Activated naive CD8-positive, alpha-beta T cell treated with anti-CD3 and anti-CD28 coated beads, Interleukin-2, amount 10 ng/mL, durations not matched to agents 7 days and 5 days (primary cell): ENCODE measurements at places on chromosomes 6 and 20.

GRCh38 chr6:139544701-139545057, 170.2 kb upstream of the CITED2 start:
- no peak for DNase-seq

GRCh38 chr6:107943626-107944439, 14.2 kb downstream of the SEC63 start:
- no peak for DNase-seq

- no peak for DNase-seq
Measured at GRCh38 chr6:49632727-49633126, 3.9 kb downstream of the RHAG start.

DNA sequence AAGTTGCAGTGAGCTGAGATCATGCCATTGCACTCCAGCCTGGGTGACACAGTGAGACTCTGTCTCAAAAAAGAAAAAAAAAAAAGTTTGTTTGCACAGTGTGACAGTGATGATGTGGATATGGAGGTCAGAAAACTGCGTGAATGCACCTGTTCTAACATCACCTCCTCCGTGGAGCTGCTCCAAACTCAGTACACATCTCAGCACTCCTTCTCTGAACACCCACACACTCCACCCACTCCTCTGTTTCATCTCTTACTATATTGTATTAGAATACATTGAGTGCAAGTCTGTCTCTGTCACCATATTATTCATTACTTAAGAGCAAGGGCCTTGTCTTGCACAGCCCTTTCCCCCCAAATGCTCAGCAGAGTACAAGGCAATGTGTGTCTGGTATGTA, 51.5 kb upstream of the ENPP4 start:
- no peak for DNase-seq

- DNase-seq: no peak
Measured at GRCh38 chr6:46451343-46451742, 39.9 kb downstream of the RCAN2 start.

GRCh38 chr6:125547381-125547780, 202.1 kb upstream of the HEY2 start:
- no peak for DNase-seq

- no peak for DNase-seq
Measured at GRCh38 chr20:64100946-64101688, 6.2 kb downstream of the NPBWR2 start.

- peak; percentile 72 for DNase-seq
Measured at GRCh38 chr20:13220904-13221297, at the start of gene ISM1. ISM1 (plus strand) TSS chr20:13221274; CDS start chr20:13221777, 503 bp downstream.

GRCh38 chr6:63730311-63730710, 94.7 kb downstream of the PHF3 start:
- no peak for DNase-seq

DNA sequence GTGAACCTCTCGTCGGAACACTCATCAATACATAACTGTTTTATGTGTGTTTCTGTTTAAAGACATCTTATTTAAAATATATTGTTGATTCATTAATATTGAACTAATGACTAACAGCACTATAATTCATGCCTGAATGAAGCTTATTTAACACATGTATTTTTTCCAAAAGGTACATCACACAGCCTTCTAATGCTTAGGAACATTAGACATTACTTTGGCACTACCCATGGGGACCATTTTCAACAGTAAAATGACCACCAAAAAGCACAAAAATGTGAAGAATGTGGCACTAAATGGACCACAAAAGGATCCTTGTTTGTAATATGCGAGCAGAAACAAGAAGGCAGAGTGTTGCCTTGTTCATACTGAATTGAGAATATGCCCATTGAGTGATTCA, 109.2 kb downstream of the CEP57L1 start:
- DNase-seq: no peak

- no peak for DNase-seq
Measured at GRCh38 chr6:80165143-80165542, 58.7 kb downstream of the BCKDHB start.

DNA sequence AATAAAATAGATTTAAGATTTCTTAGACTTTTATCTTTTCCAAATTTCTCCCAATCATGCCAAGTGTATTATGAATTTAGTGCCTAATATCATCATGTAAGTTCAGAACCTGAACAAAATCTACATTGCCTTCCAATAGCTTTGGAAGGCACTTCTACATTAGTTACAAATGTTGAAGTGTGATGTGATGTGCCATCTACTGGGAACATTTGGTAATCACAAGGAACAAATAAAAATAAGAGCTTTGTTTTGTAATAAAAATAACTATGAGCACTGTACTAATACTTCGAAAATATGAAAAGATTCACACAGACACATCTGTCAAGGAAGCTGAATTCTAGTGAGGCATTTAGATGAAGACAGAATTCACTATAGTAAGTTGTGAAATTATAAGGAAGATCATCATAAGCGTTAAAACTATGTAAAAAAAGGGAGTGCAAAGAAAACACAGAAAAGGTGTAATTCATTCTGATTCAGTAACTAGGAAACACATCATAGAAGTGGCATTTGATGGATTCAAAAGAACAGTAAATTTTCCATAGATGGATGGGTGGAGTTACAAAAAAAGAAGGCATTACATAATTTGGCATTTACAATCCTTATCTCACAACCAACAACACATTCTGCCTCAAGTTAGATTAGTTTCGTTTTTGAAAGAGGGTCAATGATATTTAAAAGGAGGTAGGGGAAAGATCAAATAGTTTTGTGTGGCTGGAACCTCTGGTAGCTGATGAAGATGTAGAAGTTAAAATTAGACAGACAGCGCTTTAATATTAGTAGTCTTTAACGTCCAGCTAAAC, 161.0 kb downstream of the ASCC3 start:
- DNase-seq: no peak

GRCh38 chr6:56072856-56073255, 174.5 kb downstream of the COL21A1 start:
- no peak for DNase-seq

- DNase-seq: no peak
Measured at GRCh38 chr20:2261046-2261485, 34.7 kb upstream of the TGM3 start.

DNA sequence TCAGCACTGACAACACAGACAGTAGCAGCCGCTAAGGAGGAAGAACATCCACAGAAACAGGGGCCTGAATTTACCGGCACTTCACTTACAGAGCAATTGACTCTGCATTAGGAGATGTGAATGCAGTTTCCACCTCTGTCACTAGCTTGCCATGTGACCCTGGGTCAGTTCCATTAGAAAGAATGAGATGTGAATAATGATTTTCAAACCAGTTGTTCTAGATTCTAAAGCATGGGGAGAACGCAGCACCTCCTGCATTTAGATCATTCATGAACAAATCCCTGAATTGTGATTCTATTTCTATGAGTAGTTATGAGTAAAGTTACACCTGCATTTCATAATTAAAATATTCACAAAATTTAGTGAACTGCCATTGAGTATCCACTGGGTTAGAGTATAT, 197.3 kb upstream of the EXOC2 start:
- DNase-seq: no peak

DNA sequence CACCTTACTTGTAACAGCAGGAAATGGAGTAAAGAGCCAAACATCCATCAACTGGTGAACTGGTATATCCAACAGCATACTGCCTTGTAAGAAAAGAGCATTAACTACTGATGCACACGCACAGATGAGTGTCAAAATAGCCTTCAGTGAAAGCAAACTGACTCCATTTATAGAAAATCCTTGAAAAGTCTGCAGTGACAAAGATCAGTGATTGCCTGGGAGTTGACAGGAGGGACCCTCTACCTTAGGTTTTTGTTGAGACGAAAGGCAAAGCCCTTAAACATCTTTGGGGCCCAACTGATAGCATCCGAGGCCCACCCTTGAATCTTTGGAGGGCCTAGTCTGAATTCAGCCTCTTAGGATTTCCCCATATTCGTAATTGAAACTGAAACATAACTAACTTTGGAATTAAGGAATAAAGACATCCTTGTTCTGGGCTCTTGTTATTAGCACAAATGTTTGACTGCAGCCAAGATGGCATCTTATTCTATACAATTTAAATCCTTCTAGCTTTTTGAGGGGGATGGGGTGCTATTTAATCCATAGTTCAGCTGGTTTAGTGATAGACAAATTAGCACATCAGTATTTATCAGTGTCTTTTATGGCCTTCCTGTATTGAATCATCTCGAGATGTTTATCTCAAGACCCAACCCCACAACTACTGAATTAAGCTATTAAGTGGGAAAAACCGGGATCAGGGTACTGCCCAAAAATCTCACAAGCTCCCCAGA, 13.0 kb downstream of the FBXO5 start:
- DNase-seq: no peak

GRCh38 chr6:114404339-114404955, 61.6 kb upstream of the HS3ST5 start:
- no peak for DNase-seq

DNA sequence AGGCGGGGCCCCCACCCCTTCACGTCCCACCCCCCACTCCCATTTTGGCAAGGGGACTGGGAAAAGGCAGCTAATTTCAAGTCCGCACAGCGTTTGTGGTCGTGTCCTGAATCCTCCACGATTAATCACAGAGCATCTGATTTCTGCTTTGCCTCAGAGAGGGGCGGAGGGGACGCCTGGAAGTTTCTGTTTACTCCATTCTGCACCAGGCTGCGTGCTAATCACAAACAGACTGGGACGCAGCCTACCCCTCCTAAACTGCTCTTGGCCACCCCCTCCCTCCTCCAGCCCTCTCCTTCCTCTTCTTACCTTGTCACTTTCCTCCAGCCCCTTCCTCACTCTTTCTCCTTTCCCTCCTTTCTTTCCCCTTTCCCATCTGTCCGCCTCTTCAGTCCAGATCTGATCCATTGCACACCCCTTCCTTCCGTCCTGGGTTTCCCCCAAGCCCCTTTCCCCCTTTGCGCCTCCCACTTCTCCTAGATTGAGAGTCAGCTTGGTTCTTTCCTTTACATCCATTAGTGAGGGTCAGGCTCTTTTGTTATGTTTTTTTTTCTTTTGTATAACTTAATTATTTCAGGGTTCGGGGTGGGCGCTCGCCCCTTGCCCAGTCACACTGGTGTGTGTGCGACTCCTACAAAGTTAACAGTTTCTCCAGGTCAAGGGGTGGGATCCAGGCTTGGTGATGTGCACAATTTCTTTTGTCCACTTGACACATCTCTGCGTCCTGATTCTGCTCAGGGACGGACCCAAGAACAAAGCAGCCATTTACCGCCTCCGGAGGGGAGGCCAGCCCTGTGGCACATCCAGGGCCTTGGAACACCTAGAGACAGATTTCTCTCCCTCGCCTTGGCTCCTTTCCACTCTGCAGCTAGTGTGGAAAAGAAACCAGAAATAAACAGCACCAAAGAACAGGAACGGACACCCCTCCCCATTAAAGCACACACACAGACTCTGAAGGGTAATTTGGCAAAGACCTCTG, 520 bp upstream of the RIPOR3 start:
- DNase-seq: no peak

DNA sequence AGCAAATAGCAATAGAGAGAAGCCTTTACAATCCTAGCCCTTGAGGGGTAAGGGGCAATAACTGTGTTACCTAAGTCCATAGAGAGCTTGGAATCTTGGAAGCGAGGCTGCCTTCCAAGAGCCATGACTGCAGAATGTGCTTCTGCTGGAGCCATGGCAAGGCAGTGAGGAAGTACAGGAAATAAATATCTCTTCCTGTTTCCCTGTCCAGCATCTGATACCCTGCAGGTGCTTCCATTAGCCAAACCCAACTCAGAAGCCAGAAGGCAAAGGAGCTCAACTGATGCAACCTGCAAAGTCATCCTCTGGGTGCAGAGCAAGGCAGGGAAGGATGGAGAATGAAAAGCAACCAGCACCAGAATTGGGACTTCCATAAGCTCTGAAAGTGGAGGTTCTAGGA, 41.0 kb upstream of the KLHL31 start:
- no peak for DNase-seq

- DNase-seq: no peak
Measured at GRCh38 chr6:122428781-122429180, 29.3 kb downstream of the HSF2 start.

DNA sequence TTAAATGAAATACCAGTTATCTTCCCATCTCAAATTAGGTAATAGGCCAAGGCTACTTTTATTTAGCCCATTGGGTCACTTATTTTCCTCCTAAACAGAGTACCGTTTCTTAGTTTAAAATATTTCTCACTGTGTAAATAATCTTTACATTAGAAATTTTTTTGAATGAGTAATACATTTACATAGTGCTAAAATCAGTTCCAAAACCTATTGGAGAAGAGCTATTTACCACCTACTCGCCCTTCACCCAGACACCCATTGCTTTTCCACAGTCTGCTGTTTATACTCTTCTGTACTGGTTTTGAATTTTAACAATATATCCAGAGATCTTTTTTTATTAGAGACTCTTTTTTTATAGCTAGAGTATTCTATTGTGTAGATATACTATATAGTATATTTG, 36.9 kb downstream of the MCM8 start:
- DNase-seq: no peak

- no peak for DNase-seq
Measured at GRCh38 chr20:36806049-36806448, 32.5 kb upstream of the DSN1 start.

- no peak for DNase-seq
Measured at GRCh38 chr20:5654557-5654956, 95.6 kb upstream of the SHLD1 start.

DNA sequence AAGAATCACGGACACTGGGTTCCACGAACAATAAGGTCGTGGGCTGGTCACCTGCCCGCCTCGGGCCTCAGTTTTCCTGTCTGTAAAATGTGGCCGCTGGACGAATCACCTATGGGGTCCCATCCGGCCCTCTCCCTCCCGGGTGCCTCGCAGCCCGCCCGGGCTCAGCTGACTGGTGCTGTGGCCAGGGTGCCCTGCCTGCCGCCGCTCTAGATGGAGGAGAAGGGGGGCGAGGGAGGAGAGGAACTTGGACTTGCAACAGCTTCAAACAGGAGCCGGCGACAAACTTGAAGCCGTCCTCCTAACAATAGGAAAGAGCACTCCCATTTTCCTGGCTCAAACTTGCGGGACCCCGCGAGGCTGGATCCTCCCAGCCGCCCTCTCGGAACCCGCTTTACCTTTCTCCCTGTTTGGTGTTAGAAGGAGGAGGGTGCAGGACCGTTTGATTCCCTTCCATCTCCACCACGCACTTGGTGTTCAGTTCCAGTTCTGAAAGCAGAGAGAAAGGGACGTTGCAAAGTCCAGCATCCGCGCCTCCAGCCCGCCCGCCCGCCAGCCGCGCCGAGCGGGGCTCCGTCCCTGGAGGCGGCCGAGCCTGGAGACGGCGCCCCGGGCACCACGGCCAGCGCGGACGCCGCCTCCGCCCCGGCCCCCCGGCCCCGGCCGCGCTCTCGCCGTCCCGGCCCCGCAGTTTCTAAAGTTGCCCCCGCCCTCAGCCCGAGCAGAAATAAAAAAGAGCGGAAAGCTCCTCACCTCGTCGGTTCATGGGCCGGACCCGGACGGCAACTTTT, 584 bp downstream of the KIF13A start:
- DNase-seq: peak; percentile 37

DNA sequence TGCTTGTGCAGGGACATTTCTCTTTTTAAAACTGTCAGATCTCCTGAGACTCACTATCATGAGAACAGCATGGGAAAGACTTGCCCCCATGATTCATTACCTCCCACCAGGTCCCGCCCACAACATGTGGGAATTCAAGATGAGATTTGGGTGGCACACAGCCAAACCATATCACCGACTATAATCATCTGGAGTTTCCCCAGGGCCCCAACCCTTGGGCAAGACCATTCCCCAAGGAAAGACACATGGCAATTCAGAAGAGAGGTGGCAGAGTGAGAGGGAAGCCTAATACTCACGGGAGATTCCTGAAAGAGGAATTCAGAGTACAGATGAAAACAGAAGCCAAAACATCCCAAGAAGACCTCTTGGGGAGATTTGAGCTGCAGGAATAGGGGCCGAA, 291.0 kb upstream of the PLCB4 start:
- DNase-seq: no peak
